Colonic mucosa (tissue), 4 donors: ENCODE measurements at places on chromosomes 6 and 20. TPM values are rescaled to one million over a fixed set of nuclear protein-coding genes. Genes with fewer than 3 reads are reported as not detected.

Gene CDSN
- total RNA-seq = not detected

Gene MRAP2
- 14.6 TPM for total RNA-seq

Gene COX7A2
- total RNA-seq = 795 TPM

Gene SYCP2
- 0.74 TPM for total RNA-seq

Gene DNAAF9
- 4.0 TPM for total RNA-seq

Gene SAPCD1
- total RNA-seq = 8.9 TPM

Gene SPDEF
- total RNA-seq = 102 TPM

- no peak for DNase-seq
Observed at GRCh38 chr6:127877231-127877630, 23.6 kb downstream of the THEMIS start.

DNA sequence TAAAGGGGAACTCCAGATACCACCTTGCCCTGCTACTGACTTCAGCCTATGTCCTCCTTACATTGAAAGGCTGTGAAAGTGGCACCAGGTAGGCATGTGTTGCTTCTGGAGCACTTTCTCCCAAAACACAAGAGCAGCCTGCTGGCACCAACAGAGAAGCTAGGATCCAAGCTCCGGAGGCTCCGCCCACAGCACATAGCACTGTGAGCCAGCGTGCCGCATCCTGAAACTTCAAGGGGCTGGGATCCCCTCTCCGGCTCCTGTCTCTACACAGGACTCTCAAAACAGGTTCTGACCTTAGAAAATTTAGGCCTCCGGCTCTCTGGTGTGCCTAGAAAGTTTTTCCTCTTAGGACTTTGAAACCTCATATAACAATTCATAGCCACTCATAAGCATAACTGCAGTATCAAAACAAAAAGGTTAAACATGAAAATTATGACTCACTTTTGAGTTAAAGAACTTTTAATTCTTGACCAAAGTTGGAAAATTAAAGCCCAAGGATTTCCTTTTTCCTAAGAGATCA is 41.1 kb downstream of the EZR start:
- DNase-seq = no peak

DNA sequence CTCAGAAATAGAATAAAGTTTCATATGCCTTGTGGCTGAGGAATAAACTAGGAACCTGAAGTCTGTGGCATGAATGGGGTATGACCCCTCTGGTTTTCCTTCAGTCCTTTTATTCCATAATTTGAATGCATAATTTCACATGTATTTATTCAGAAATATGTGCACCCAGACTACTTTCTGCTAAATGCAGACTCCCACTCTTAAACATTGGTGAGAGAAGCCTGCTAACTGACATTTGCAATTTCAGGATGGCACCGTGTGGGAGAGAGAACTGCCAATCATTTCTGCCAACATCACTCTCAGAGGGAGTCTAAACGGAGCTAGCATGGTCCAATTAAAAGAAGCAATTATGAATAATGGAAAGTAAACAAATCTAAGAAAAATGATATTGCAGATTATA is 141.3 kb downstream of the ADGRB3 start:
- DNase-seq = no peak

DNA sequence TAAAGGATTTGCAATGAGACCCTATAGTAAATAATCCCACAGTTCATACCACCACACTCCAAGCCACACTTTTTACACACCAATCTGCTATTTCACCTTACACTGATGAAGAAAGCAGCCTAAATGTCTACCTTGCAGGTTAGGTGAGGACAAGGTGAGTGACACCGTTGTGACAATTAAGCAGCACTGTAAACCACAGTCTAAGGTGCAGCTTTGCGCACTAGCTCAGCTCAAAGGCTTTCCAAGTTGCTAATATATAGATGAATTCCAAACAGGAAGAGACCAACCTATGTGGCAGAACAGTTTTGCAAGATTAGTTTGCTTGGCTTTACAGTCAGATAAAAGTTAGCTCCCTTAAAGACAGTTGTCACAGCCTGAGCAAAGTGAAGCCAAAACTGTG is 429.5 kb upstream of the MARCKS start:
- no peak for DNase-seq

DNA sequence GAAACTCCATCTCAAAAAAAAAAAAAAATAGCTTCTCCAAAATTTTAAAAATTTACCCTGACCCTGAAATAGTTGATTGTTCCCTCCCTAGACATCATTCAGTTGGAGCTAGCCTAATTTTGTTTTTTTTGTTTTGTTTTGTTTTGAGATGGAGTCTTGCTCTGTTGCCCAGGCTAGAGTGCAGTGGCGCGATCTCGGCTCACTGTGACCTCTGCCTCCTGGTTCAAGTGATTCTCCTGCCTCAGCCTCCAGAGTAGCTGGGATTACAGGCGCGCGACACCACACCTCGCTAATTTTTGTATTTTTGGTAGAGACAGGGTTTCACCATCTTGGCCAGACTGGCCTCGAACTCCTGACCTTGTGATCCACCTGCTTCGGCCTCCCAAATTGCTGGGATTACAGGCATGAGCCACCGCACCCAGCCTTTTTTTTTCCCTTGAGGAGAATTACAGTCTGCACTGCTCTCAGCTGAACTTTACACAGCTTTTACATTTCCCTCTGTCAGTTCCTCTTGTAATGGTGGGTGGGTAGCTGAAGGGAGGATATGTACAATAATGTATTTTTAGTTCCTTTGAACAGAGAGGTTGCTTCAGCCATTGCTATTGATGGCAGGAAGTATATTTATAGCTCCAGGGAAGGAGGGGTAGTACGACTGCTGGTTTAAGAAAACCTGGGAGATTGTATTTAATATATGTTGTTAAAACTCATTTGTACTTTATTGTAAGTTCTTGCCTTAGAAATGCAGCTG is 27.7 kb downstream of the PTPRA start:
- no peak for DNase-seq

- no peak for DNase-seq
Observed at GRCh38 chr20:51985013-51985415, 182.7 kb upstream of the SALL4 start.

DNA sequence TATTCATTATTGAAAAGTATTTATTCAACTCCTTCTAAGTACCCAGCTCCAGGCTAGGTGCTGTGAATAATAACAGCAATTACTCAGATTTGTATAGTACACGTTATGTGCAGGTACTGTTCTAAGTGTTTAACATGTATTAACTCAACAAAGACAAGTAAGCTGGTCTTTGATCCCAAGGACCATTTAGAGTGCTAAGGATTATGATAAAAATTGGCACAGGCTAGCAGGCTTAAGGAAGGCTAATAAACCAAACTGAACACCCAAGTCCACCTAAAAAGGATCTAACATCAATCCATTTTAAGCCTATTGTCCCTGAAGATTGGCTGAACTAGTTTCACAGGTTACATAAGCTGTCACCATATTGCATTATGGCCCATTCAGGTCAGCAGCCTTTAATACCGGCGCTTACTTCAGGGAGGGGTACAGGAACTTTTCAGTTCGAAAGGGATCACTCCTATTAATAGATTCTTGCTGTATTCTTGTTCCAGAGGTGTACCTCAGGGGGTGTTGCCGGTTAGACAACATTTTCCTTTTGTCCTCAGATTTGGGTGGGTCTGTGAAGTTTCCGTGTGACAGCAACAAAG is 99.0 kb upstream of the GMDS start:
- DNase-seq = no peak

DNA sequence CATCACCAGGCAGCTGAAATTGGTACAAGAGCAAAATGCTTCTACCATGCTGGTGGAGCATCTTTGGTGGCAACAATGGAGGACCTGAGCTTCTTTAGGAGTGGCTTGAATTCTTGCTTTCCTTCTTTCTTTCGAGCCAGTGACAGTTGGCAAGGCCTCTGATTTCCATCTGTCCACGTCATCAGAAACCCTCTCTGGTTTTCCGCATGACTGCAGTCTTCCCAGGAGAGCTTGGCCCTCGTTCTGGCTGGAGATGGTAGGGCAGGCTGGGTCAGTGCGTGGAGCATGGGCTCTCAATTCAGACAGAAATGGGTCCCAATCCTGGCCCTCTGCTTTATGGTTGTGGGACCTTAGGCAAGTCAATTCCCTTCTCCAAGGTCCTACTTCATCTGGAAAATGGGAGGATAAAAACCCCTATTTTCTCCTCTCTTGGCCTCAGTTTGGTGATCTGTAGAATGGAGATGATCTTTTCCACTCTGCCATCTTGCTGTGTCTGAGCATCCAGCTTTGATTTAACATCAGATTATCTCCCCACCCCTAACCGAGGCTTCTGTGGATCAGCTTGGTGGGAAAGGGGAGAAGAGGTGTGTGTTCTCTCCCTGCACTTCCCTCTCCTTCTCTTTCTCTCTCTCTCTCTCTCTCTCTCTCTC is 3.6 kb upstream of the BPIFB1 start:
- DNase-seq = no peak

DNA sequence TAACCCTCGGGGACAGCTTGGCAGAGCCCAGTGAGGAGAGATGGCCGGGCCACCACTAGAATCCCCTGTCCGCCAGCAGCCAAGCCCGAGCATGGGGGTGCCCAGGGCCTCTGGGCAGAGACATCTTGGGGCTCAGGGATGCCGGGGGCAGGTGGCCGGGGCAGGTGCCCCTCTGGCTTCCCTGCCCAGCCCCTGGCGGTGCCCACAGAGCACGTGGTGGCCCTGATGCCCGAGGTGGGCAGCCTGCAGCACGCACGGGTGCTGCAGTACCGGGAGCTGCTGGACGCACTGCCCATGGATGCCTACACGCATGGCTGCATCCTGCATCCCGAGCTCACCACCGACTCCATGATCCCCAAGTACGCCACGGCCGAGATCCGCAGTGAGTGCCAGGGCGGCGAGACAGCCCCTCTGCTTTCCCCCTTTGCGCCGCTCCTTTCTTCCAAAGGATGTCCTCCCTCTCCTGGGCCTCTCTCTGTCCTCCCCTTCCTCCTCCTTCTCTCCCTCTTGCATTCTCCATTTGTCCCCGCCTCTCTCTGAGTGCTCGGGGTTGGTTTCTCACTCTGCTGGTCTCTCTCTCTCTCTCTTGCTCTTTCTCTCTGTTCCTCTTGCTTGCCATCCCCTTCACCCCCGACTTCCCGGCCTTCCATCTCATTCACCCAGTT is 11.2 kb downstream of the GDAP1L1 start:
- DNase-seq = no peak

DNA sequence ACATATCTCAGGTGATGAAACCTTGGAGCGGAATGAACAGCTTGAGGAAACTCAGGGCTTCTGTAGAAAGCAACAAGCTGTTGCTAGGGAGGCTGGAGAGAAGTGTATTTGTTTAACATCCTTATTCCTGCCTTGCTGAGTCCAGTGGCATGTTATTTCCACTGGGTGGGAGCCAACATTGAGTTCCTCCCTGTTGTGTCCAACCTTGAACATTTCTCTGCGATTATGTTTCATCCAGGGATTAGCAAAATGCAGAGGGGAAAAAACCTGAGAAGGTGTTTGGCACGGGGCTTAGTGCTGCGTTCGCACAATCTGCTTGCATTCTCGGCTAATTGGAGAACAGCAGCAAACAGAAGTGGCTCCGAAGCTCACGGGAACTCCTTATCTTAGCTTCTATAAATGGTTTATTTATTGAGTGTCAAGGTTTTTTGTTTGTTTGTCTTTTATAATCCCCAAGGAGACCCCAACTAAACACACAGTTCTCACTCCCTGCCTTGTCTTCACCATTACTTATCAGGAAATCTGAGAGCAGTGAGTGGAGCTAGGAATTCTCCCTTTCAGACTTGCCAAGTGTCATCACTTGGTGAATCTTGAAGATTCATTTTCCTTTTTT is 412.8 kb downstream of the CDC5L start:
- no peak for DNase-seq
